Left hindlimb (tissue), 1 donor: ENCODE measurements at places on chromosomes 13 and 19.

DNA sequence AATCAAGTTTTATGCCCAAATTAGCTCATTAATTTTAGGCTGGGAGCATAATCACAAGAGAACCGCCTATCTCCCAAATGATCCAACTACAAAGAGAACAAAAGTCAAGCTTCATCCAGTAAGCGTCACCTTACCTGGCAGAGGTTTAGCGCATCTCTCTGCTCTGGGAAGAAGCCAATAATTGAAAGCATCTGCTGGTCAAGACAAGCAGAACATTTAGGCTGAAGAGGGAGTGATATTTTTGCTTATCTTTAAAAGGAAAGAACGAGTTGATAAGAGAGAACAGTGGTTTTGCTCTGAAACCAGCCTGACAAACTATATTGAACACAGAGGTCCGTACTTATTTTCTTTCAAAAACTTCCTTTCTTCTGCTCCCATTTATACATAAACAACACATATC, 242.1 kb downstream of the ENOX1 start:
- DNase-seq: no peak

- no peak for DNase-seq
Measured at GRCh38 chr19:5394551-5395505, 54.2 kb upstream of the PTPRS start.

DNA sequence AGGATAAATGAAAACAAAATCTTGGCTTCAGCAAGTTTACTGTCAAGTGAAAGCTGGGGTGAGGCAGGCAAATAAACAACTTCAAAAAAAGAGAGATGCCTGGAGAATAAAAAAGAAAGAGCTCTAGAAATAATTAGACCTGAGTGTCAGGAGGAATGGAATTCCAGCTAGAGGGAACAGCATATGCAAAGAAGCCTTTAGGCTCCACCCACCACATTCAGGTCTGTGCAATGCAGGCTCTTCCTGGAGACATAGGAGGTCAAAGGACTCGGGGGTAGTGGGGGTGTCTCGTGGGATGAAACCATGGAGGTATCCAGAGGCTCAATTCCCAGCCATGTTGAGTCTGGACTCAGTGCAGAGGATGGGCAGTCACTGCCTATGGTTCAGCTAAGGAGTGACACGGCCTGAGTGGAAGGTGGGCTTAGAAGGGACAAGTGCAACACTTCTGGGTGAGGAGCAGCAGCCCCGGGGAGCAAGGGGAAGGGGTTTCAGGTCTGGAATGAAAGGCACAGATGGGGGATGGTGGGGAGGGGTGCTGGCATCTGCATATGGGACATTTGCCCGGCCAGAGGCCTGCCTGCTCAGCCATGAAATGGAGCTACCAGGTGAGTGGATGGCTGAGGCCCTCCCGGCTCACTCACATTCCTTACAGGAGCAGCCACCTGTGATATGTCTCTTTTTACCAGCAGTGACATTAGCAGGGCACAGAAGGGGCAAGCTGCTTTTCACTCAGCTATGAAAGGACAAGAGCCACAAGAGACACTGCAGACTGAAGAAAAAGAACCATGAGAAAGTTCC, 12.3 kb downstream of the LATS2 start:
- no peak for DNase-seq

DNA sequence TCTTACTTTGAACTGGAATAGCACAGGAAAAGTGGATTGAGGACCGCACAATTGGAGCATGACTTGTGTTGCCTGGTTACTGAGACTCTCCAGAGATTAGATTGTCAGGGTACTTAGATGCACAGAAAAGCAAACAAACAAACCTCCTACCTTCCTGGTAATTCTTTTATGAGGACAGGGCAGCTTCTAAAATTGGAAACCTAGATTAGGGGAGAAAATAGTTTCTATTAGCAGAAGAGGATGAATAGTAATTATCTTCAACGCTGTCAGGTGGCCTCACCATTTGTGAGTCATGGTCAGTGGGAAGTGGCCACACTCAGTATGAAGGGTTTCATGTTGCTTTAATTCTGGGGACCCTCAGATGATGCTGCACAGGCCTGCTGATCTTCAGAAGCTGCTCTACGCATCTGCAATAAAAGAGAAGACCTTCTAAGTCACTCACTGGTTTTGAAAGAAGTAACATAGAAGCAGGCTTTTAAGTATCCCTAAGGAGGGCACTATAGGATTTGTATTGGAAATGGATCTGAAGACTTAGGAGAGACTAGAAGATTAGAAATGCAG, 106.8 kb downstream of the LACC1 start:
- DNase-seq: no peak

DNA sequence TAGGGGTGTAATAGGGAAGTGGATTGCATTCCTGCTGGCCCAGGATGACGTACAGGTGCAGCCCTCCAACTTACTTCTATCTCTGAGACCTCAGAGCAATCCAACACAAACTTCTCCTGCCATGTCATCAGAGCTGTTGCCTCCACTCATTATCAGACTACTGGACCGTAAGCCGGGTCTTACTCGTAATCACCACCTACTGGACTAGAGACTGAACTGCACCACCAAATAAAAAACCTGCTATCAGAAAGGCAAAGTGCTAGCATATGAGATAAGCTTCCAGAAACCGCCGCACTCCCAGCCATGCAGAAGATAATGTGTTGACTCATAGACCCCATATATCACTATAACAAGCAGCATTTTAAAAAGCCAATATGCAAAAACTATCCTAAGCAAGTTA, 102.0 kb downstream of the SLITRK1 start:
- no peak for DNase-seq

- no peak for DNase-seq
Measured at GRCh38 chr13:36601186-36601585, 72.6 kb upstream of the SERTM1 start.

DNA sequence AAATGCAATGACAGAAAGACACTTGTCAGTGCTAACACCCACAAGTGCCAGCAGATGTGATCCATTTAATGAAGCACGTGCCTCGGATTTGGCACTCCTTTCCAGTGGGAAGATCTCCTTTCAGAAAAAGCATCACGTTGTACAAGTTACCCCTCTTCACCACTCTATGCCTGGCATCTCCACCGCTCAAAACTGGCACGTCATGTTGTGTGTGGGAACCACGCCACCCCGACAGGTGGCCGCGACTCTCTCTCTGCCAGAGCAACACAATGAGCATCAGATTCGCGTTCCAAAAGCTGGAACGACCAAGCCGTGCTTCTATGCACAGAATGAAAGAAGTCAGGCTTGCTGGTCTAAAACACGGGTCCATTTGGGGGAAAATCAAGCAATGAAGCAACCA, 24.3 kb downstream of the TMTC4 start:
- DNase-seq: peak; percentile 63

DNA sequence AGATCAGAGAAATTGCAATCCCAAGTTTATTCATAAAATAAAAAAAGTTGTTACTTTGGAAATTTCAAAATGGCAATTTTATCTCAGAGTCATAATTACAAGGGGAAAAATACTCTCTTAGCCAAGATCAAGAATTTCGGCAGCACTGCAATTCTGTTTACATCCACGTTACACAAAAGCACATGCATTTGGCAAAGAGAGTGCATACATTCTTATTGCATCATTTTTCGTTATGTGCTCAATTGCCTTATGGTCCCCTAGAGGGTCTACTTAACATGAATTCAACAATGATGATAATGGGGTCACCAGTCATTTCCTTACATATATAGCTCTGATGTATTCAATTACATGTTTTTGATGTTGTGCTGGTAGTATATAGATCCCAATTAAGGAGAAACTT, 498.0 kb downstream of the DIAPH3 start:
- no peak for DNase-seq

GRCh38 chr13:33723365-33723764, 94.6 kb upstream of the RFC3 start:
- no peak for DNase-seq

GRCh38 chr13:53490752-53491151, 462.1 kb downstream of the OLFM4 start:
- no peak for DNase-seq
